Bladder microvascular endothelial cell (primary cell): ENCODE measurements at places on chromosomes 6 and 20. TPM values are rescaled to one million over a fixed set of nuclear protein-coding genes. Genes with fewer than 3 reads are reported as not detected.

Gene PLEKHG1
- total RNA-seq: 31.2 and 50.9 TPM in 2 replicates

Gene FKBP1C
- 0.32 and 0.38 TPM in 2 replicates for total RNA-seq

Gene ARMC12
- total RNA-seq: 0.50 TPM in 1 of 2 replicates, not detected in the other

Gene CGA
- total RNA-seq: not detected in 2 replicates

Gene PCNA
- total RNA-seq: 151 and 175 TPM in 2 replicates

Gene GMPR
- 14.6 and 19.3 TPM in 2 replicates for total RNA-seq

Gene ALDH5A1
- 0.49 and 0.94 TPM in 2 replicates for total RNA-seq

Gene TMEM217
- 6.8 and 28.6 TPM in 2 replicates for total RNA-seq

Gene PRRT1
- total RNA-seq: not detected in 2 replicates

Gene TMEM74B
- 0.16 and 0.25 TPM in 2 replicates for total RNA-seq

Gene MYO6
- 27.0 and 58.1 TPM in 2 replicates for total RNA-seq

Gene CASS4
- total RNA-seq: not detected in 2 replicates

Gene TINAG
- not detected in 2 replicates for total RNA-seq

Gene PCK1
- total RNA-seq: not detected in 2 replicates

Gene TFAP2D
- not detected in 2 replicates for total RNA-seq

Gene ULBP1
- 0.16 and 0.25 TPM in 2 replicates for total RNA-seq

Gene DEFB113
- not detected in 2 replicates for total RNA-seq

Gene NKX2-4
- total RNA-seq: not detected in 2 replicates

Gene CD109
- 15.7 and 28.7 TPM in 2 replicates for total RNA-seq

Gene SLC13A3
- total RNA-seq: 0.13 TPM in 1 of 2 replicates, not detected in the other

Gene PLAGL2
- 1.1 and 4.2 TPM in 2 replicates for total RNA-seq

Gene HTR1B
- 5.7 and 6.9 TPM in 2 replicates for total RNA-seq

Gene COL9A3
- 0.32 and 0.69 TPM in 2 replicates for total RNA-seq

Gene SYTL3
- 0.65 and 1.5 TPM in 2 replicates for total RNA-seq

Gene EFCAB8
- total RNA-seq: under 0.01 and 0.06 TPM in 2 replicates

Gene NOL7
- 47.6 and 59.7 TPM in 2 replicates for total RNA-seq

Gene HUS1B
- total RNA-seq: 0.65 and 3.7 TPM in 2 replicates

Gene SPATA2
- 0.65 and 2.2 TPM in 2 replicates for total RNA-seq

Gene TREML2
- not detected in 2 replicates for total RNA-seq

Gene RAB44
- total RNA-seq: under 0.01 TPM in 1 of 2 replicates, not detected in the other

Gene FOXF2
- total RNA-seq: not detected in 2 replicates

Gene MAS1
- total RNA-seq: under 0.01 TPM in 1 of 2 replicates, not detected in the other

Gene PRKN
- total RNA-seq: 0.16 and 0.19 TPM in 2 replicates

Gene TPX2
- 25.2 and 35.5 TPM in 2 replicates for total RNA-seq

Gene FERMT1
- total RNA-seq: 0.38 and 0.97 TPM in 2 replicates
